Stimulated activated CD8-positive, alpha-beta memory T cell treated with anti-CD3 and anti-CD28 coated beads, Interleukin-15, amount 100 ng/mL, for 4 hours (primary cell): ENCODE measurements at places on chromosomes 12 and 14.

GRCh38 chr14:103209506-103209905, 86.2 kb downstream of the TNFAIP2 start:
- no peak for DNase-seq

- DNase-seq = no peak
Measured at GRCh38 chr12:18320036-18320617, 58.8 kb downstream of the PIK3C2G start.

GRCh38 chr12:93426412-93426805, 15.3 kb downstream of the UBE2N start:
- DNase-seq = no peak

- DNase-seq = no peak
Measured at GRCh38 chr12:104494793-104495158, 38.0 kb downstream of the CHST11 start.

- no peak for DNase-seq
Measured at GRCh38 chr12:56591126-56591525, 39.0 kb downstream of the BAZ2A start.

- DNase-seq = no peak
Measured at GRCh38 chr12:26806556-26806955, 26.4 kb downstream of the ITPR2 start.

DNA sequence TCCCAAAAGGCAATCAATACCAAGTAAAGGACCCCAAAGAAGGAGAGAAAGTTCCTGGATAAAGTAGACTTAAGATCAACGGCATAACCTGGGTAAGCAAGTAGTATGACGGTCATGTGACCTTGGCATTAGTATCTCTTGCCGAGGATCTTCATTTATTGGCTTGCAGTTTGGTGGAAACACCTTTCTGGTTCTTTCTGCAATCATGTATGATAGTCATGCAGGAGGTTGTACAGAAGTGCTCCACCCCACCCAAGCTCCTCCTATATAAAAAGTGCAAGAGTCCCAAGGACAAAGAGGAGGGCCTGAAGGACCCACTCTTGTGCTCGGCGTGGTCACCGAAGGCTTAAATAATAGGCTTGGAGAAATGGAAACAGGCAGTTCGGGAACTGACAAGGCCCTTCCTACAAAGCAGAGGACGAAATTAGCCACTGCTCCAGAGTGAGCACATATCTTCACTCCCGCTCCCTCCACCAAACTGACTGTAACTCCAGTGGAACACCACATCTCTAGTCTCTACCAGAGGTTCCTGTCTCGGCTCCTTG, 750 bp downstream of the CS start:
- no peak for DNase-seq

DNA sequence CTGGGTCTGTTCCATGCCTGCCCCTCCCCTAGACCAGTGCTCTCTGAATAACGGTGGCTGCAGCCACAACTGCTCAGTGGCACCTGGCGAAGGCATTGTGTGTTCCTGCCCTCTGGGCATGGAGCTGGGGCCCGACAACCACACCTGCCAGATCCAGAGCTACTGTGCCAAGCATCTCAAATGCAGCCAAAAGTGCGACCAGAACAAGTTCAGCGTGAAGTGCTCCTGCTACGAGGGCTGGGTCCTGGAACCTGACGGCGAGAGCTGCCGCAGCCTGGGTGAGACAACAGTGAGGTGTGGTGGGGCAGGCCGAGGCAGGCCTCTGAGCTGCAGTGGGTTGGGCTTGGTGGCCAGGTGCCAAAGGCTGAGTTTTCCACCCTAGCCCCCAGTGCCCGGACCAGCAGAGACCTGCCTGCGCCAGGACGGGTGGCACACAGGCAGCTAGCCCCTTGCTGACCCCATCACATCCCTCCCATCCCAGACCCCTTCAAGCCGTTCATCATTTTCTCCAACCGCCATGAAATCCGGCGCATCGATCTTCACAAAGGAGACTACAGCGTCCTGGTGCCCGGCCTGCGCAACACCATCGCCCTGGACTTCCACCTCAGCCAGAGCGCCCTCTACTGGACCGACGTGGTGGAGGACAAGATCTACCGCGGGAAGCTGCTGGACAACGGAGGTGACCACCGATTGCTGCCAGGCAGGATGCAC, 28.2 kb upstream of the LRP1-AS start:
- DNase-seq = no peak

DNA sequence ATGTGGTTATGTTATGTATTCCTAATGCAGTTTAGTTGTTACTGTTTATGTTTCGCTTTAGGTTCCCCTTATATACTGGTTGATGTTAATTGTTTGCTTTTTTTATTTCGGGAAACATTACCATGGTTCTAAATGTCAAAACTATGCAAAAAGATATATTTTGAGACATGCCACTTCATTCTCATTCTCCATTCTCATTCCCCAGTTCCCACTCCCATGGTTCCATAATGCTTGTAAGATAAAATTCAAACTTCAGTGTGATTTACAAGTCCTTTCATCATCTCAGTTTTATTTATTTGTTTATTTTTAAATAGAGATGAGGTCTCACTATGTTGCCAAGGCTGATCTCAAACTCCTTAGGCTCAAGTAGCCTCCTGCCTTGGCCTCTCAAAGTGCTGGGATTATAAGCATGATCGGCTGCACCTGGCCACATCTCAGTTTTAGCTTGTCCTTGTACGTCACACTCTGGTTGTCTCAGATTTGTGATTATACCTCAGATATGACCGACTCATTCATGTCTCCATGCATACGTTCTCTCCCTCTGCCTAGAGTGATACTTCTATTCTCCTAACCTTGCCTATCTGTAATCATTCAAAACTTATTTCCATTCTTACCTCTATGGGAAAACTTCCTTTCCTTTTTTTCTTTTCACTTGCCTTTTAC, 407.8 kb upstream of the RGS6 start:
- no peak for DNase-seq
